ENCODE measurements at places on chromosomes 7 and 10.

DNA sequence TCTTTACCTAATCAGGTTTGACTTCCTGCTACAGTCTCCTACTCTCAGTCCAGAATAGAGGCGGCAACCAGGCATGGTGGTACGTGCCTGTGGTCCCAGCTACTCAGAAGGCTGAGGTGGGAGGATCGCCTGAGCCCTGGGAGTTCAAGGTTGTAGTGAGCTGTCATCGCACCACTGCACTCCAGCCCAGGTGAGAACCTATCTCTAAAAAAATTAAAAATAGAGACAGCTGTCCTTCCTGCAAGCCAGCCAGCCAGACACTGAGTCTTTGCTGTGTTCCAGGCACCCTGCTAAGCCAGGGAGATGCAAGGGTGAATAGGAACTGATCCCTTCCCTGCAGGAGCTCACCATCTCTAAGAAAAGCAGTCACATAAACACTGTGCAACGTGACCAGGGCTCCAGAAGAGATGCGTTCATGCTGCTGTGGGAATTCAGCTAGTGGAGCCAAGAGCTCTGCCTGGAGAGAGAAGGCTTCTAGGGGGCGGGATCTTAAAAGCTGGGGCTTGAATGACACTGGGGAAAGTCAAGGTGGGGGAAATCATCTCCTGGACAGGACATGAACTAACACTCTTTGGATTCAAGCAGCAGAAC is 22.1 kb upstream of the SLIT1 start:
- DNase-seq: no peak

- no peak for DNase-seq
Observed at GRCh38 chr7:138864667-138865066, 66.7 kb upstream of the ATP6V0A4 start.

- DNase-seq: no peak
Observed at GRCh38 chr10:9451211-9451773, 1396.8 kb downstream of the GATA3 start.

- no peak for DNase-seq
Observed at GRCh38 chr10:57815949-57816348, 451.7 kb downstream of the IPMK start.

GRCh38 chr10:5692461-5693358 is 8.1 kb downstream of the TASOR2 start:
- no peak for DNase-seq

GRCh38 chr10:44947371-44948152 is 12.0 kb upstream of the RASSF4 start:
- DNase-seq: no peak
